ENCODE measurements at places on chromosomes 12 and 14.

DNA sequence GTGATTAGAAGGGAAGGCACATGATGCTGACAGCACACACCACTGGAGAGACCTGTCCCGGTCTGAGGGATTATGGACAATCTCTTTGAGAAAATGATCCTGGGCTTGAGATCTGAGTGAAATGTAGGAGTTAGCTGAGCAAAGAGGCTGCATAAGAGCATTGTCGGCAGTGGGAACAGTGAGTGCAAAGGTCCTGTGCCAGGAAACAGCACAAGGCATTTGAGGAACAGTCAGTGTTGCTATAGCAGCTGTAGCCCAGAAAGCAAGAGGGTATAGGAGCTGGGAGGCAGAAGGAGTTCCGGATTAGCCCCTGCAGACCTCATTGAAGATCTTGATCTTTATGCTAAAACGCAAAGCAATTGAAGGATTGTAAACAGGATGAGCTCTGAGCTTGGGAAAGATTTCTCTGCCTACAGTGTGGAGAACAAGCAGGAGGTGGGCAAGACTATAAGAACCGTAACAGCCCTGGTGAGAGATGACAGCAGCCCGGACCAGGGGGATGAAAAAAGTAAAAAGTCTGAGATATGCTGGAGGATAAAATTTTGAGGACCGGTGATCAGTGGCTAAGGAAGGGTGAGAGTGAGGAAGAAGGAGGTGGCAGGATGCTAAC is 28.5 kb downstream of the CFL2 start:
- no peak for DNase-seq

- DNase-seq, result no peak
These were observed 62.1 kb downstream of the TNFAIP2 start for GRCh38 chr14:103185051-103186029.

DNA sequence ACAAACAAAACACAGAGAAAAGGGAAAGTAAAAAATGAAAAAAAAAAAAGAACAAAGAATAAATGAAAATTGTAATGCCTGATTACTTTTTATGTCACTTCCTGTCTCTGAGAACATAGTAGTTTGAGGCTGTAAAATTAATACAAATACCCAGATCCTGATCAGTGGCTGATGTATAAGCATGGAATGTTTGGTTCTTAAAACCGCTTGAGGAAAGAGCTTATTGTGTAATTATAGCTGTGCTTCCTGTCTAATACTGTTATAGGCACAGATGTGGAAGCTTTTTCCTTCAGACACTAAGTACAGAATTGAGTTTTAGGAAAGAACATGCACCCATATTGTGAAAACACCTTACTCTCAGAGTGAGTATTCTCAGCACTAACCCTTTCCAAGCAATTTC is 86.9 kb downstream of the AVPR1A start:
- no peak for DNase-seq

DNA sequence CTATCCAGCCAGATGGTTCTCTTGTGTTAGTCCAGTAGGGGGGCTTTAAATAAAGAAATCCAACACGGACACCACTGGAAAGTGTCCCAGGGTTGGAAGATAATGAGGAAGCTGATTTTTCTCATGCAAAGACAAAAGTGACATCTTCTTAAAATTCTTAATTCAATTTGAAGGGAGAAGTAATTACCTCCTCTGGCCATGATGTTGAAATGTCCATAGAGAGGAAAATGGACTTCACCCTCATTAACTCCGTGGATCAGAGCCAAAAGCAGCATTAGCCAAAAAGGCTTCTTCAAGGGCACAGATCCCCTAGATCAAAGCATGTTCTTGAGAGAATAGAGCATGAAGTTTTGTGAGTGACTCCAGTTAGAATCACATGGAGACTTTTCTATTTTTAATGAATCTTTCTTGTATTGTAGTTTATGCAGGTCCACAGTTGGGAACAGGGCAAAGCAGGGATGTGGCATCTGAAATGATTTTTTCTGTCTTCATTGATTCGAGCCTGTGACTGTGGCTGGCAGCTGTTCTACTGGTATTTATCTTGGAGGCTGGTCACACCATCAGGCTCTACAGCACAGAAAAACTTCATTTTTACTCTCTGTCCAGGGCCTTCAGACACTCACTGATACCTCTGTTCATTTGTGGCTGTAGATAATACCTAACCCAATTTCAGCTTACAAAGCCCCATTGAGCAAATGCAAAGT is 1002.5 kb downstream of the AACS start:
- no peak for DNase-seq

DNA sequence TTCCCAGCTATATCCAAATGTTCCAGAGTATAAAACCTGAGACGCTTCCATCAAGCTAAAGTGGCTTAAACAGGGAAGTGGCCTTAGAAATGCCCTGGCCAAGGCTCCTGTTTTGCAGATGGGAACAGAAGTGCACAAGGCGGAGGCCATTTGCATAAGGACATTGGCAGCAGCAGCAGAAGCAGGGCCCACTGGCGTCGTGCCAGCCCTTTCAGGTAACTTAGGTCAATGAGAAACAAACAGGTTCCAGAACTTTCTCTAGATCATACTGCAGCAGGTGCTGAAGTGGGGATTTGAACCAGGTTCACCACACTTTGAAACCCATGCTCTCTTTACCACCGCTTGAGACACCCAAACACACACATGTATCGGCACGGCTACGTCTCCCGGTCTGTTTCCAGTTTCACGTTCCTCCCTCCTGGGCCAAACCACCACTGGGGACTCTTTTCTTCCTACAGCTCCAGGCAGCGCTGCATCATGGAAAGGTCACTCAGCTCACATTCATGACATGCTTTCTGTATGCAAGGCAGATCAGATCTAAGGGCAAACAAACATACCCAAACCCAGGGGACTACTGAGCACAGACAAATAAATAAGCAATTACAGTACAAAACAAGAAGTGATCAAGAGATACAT is 46.0 kb upstream of the PLEKHG6 start:
- no peak for DNase-seq

GRCh38 chr14:90460136-90460535 is 63.3 kb downstream of the CALM1 start:
- no peak for DNase-seq

GRCh38 chr12:54723379-54724256 is 75.5 kb upstream of the DCD start:
- DNase-seq, result no peak

GRCh38 chr12:121323908-121324307 is 27.4 kb upstream of the CAMKK2 start:
- DNase-seq, result no peak

- peak; percentile 18 for DNase-seq
These were observed 1.1 kb downstream of the ETV6 start for GRCh38 chr12:11650286-11651281.

GRCh38 chr14:67172056-67172455 is 17.2 kb upstream of the GARIN2 start:
- DNase-seq, result no peak

DNA sequence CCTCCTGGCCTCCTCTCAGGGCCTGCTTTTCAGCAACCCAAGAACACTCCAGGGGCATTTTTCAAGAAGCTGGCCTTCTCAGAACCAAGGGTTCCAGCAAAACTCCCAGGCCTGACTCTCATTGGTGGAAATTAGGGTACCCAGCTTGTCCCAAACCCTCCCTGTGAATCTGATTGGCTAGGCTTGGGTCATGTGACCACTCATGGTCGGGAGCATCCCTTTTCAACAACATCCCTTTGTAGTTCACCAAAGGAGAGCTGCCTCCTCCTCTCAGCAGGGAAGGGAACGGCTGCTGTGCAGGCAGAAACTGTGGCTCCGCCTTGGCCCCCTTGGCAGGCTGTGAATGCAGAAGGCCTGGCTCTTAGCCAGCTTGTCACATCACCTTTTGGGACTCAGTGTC is 94.5 kb downstream of the AACS start:
- no peak for DNase-seq

GRCh38 chr12:122096591-122097149 is 18.1 kb downstream of the MLXIP start:
- no peak for DNase-seq

- no peak for DNase-seq
These were observed 150.9 kb upstream of the SLC38A2 start for GRCh38 chr12:46523446-46523845.

- DNase-seq, result no peak
These were observed 137.1 kb downstream of the HMGA2 start for GRCh38 chr12:65961190-65962035.

GRCh38 chr12:16606201-16606849 is 363 bp upstream of the LMO3 start:
- no peak for DNase-seq

Measured in activated T-helper 1 cell treated with anti-CD3 and anti-CD28 coated beads, Interleukin-12 subunit alpha, Interleukin-12 subunit beta, Interleukin-2, Interleukin-4 antibody, amounts not matched to agents 30 ng/mL and 10 ng/mL and 1 ng/mL, durations not matched to agents 14 hours and 24 hours and 36 hours (primary cell).